ENCODE measurements at places on chromosomes 16 and 17.

- DNase-seq, result peak; percentile 14
Measured at GRCh38 chr16:29765167-29766032, 12.7 kb upstream of the ZG16 start.

GRCh38 chr16:55510185-55510805 is 1.4 kb downstream of the LPCAT2 start:
- no peak for DNase-seq

- no peak for DNase-seq
Measured at GRCh38 chr16:65044873-65045272, 77.0 kb downstream of the CDH11 start.

DNA sequence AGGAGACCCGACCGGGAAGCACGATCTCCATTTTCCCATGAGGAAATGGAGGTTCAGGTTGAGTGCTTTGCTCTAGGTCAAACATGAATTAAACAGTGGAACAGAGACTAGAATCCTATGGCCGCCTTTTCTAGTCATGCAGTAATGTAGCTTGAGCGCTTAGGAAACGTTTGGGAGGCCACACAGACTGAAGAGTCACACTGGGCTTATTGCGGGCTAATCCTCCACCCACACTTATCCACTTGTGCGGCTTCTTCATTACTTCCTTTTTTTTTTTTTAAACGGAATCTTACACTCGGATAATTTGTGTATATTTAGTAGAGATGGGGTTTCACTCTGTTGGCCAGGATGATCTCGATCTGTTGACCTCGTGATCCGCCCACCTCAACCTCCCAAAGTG is 26.0 kb downstream of the CACNG3 start:
- DNase-seq, result no peak

- no peak for DNase-seq
Measured at GRCh38 chr17:27269974-27270373, 23.9 kb upstream of the WSB1 start.
